CD4-positive, alpha-beta T cell treated with Interleukin-12 subunit alpha and Interleukin-12 subunit beta, for 1 hour (primary cell): ENCODE measurements at places on chromosomes 1 and 21.

GRCh38 chr1:56849750-56850149, 4.8 kb upstream of the C8A start:
- DNase-seq: no peak

- DNase-seq: no peak
Measured at GRCh38 chr1:202951437-202951836, 6.7 kb downstream of the ADIPOR1 start.

DNA sequence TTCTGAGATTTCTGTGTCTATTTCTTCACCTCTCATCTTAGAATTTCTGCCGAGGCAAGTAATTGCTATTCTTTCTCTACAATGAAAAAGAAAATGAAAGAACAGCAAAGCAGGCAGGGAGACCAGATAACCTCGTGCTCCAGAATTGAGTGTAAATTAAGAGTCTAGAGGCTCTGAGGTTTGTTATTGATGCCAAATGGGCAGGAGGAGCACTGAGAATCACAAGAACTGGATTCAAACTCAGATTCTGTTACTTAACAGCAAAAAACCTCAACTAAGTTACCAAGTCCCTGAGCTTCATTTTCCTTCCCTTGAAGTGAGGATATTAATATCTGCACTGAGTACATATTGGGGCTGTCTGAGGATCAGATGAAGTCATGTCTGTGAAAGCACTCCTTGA, 5.5 kb upstream of the DDR2 start:
- no peak for DNase-seq

- DNase-seq: no peak
Measured at GRCh38 chr21:8990326-8991087, 1530.9 kb upstream of the TPTE start.

DNA sequence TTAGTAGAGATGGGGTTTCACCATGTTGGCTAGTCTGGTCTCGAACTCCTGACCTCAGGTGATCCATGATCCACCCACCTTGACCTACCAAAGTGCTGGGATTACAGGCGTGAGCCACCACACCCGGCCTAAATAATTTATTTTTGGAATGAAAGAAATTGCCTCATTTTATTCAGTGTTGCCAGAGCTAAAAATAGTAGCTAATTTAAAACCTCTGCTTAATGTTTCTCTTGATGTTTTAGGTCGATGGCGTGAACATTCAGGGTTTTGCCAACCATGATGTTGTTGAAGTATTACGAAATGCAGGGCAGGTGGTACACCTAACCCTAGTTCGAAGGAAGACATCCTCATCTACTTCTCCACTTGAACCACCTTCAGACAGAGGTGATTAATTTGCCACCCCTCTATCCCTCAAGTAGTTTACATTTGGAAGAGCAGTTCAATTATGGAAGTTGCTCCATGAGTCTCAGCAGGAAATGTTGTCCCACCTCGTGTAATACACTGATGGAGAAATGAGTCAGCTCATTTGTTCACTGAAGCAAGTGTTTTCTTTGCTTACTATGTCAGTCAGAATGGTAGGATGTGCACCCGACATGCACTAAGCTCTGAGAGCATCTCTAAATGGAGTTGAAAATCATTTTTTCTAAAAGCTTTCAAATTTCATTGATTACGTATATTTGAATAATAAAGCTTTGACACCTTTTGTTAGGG, 54.9 kb downstream of the PATJ start:
- no peak for DNase-seq

- DNase-seq: no peak
Measured at GRCh38 chr1:185050823-185051451, 5.6 kb downstream of the RNF2 start.

DNA sequence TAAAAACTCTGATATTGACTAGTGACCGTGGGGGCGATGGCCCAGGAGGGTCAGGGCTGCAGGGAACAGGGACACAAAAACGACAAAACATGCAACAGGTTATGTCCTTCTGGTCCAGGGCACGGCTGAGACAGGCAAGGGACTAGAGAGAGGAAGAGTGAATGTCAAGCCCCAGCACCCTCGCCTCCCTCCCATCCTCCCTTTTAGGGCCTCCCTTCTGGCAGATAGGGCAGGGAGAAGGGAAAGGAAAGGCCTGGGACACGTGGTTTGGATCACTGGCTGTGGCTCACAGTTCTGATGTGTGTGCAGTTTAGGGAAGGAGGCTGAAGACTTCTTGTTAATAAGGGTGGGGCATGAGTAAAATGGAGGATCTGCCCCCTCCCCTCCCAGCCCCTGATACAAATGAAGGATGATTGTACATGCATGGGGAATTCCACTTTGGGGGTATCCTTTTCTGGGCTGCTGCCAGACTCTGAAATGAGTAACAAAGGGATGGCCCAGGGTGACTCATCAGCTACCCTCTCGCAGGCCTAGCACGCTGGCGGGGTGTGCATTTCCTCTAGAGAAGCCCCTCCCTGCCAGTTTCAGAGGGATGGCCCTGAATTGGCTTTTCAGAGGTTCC, 14.2 kb downstream of the CAPN2 start:
- peak; percentile 90 for DNase-seq

- DNase-seq: peak; percentile 16
Measured at GRCh38 chr1:248696261-248696660, 6.3 kb downstream of the OR14I1 start.

DNA sequence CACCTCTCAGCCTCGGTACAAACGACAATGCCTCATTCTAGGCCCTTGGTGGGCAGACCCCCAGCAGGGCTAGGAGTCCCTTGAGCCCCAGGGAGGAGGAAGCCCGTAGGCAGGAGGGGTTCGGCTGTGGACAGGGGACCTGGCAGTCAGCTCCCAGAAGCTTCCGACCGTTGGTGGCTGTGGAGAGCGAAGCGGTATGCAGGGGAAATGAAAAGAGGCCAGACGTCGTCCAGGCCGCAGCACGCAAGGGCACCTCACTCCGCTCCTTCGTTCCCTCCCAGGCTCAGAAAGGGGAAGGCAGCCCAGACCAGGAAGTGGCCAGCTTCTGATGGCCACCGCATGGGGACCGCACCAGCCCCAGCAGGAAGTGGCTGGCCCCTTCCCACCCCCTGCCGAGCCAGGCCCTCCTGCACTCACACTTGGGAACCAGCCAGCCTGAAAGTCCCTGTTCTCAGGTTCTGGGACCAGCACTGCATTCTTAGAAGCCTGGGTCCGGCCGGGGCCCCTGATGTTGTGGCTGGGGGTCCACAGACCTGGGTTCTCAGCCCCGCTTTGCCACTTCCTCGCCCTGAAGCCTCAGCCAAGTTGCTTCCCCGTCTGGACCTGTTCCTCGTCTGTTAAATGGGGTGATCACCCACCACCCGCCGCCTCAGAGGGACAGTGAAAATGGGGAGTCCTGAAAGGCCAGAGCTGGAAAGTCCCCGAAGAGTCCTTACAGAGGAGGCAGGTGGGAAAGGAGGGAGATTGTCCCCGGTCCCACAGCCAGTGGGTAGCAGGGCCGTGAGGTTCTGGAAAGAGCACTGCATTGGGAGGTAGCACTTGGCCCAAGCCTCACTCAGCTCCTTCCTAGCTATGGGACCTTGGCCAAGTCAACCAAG, 104.0 kb upstream of the RUNX3 start:
- DNase-seq: peak; percentile 50

- DNase-seq: peak; percentile 89
Measured at GRCh38 chr1:206551986-206552326, 44.6 kb downstream of the RASSF5 start.

DNA sequence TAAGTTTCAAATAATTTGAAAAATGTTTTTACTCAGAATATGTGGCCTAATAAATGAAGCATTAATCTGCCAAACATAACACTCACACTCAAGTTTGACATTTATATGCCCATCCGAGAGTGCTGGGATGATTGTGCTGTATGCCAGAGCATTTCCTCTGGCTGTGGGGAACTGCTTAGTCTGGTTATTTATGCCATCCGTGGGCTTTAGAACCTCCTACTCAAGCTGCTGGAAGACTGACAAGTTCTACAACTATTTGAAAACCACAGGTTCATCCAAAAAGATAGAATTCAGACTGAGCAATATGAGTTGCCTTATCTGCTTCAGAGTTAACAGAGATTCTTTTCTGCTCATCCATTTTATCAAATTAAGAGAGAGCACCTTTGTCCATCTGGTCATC, 25.9 kb downstream of the PCNX2 start:
- no peak for DNase-seq

GRCh38 chr1:34460193-34460592, 283.5 kb downstream of the C1orf94 start:
- DNase-seq: peak; percentile 26

- no peak for DNase-seq
Measured at GRCh38 chr1:84795966-84796600, 96.9 kb downstream of the LPAR3 start.

GRCh38 chr1:213192026-213192425, 141.0 kb downstream of the RPS6KC1 start:
- no peak for DNase-seq

GRCh38 chr21:25234857-25235801, 372.2 kb downstream of the MRPL39 start:
- no peak for DNase-seq

DNA sequence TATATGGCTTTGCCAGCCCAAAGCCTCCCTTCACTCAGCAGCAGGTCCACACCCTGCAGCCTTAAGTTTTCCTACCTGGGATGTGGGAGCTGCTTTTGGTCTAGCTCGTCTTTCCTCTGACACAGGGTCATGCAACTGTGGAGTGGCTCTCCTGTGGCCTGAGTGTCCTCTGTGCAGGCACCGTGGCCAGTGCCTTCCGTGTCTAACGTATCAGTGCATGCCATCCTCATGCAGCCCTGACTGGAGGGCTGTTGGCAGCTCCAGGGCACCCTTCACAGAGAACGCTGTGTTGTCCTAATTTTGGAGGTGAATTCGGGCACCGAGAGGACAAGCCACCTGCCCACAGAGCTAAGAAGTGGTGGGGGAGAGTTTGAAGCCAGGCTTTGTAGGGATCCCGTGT, 25.7 kb upstream of the C1orf174 start:
- DNase-seq: no peak

GRCh38 chr1:205069371-205070125, 14.7 kb downstream of the TMEM81 start:
- DNase-seq: no peak

- DNase-seq: peak; percentile 28
Measured at GRCh38 chr1:180229483-180230415, at the start of gene LHX4. TSS of gene LHX4 (plus strand) at chr1:180230264. CDS start at chr1:180230530, 266 bp downstream.
